Adrenal gland (tissue), 19 donors: ENCODE measurements at places on chromosomes 11 and 22. TPM values are rescaled to one million over a fixed set of nuclear protein-coding genes. Genes with fewer than 3 reads are reported as not detected.

GRCh38 chr11:60966890-60967289, 4.6 kb upstream of the CD6 start:
- no peaks in the 10 kb centered on the region for H3K36me3 ChIP-seq
- DNase-seq = no peak
- no peak overlapping the region for H3K27ac ChIP-seq
- H3K4me1 ChIP-seq = no peaks in the 10 kb centered on the region
- no peak overlapping the region for H3K4me3 ChIP-seq

DNA sequence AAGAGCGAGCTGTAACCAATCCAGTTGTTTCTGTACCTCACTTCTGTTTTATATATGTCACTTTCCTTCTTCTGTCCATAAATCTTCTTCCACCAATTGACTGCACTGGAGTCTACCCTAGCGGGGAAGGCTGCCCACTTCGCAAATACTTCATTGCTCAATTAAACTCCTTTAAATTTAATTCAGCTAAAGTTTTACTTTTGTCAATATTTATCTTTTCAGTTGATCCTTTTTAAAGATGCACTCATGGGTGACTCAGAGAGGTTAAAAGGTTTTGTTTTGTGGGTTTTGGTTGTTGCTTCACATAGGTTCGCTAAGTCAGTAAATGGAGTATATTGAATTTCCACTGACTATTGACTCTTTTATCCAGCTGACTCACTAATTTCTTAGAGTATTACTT, 597.2 kb downstream of the DLG2 start:
- DNase-seq = no peak
- H3K27ac ChIP-seq = no peak overlapping the region
- H3K4me3 ChIP-seq = no peak overlapping the region
- H3K27me3 ChIP-seq = no peaks in the 10 kb centered on the region
- no peaks in the 10 kb centered on the region for H3K36me3 ChIP-seq

DNA sequence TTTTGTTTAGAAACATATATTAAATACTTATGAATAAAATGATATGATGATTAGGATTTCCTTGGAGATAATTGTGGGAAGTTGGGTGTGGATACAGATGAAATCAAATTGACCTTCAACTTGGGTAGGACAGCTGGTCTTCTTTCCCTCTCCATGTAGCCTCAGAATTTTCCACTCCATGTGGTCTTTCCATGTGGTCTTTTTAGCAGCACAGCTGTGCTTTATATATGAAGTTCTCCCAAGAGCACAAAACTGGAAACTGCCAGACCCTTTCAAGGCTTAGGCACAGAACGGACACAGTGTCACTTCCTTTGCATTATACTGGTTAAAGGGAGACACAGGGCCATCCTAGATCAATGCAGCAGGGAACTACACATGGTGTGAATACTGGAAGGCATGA, 28.6 kb downstream of the FAM76B start:
- H3K27ac ChIP-seq = no peak overlapping the region
- no peak overlapping the region for H3K4me3 ChIP-seq

DNA sequence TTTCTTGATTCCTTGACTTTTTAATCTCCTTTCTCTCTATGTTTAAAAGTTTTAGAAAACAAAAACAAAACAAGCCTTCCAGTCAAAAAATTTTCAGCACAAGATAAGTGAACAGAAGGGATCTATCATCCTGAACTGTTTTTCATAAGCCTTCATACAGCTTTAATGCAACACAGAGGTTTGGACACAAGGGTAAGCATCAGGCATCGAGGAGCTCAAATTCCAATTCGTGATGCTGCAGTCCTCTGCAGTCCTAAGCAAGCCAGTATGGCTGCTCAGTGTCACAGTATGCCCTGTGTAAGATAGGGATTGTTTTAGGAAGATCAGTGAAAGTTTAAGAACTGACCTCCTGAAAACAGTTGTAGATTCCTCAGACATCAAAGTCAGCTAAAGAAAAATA, 740.9 kb downstream of the NTM start:
- H3K36me3 ChIP-seq = no peaks in the 10 kb centered on the region
- DNase-seq = no peak
- H3K27me3 ChIP-seq = no peaks in the 10 kb centered on the region
- H3K4me1 ChIP-seq = no peaks in the 10 kb centered on the region
- H3K4me3 ChIP-seq = no peak overlapping the region

The MFRP gene
- not detected for total RNA-seq

The MMP13 gene
- total RNA-seq = not detected

The OR8D2 gene
- total RNA-seq = not detected

The LIF gene
- 9.3 TPM for total RNA-seq

The C1QTNF5 gene
- total RNA-seq = 46.9 TPM

The SLC37A2 gene
- total RNA-seq = 389 TPM

The UBQLN3 gene
- total RNA-seq = 0.28 TPM

The ZC3H12C gene
- total RNA-seq = 20.3 TPM
